Activated CD4-positive, alpha-beta T cell treated with anti-CD3 and anti-CD28 coated beads, Interleukin-2, amount 10 ng/mL, durations not matched to agents 7 days and 5 days (primary cell): ENCODE measurements at places on chromosomes 6 and 20. TPM values are rescaled to one million over a fixed set of nuclear protein-coding genes. Genes with fewer than 3 reads are reported as not detected.

Gene CEP43
- 23.5 TPM for total RNA-seq

Gene CAGE1
- total RNA-seq = not detected

Gene AIF1
- 54.2 TPM for total RNA-seq

Gene DPPA5
- not detected for total RNA-seq

GRCh38 chr6:30042476-30042875 lies 18.6 kb upstream of the POLR1H start:
- no peak overlapping the region for H3K27ac ChIP-seq
- H3K4me1 ChIP-seq = peaks cover 9% of the 10 kb centered on the region
- DNase-seq = no peak
- H3K4me3 ChIP-seq = no peak overlapping the region

DNA sequence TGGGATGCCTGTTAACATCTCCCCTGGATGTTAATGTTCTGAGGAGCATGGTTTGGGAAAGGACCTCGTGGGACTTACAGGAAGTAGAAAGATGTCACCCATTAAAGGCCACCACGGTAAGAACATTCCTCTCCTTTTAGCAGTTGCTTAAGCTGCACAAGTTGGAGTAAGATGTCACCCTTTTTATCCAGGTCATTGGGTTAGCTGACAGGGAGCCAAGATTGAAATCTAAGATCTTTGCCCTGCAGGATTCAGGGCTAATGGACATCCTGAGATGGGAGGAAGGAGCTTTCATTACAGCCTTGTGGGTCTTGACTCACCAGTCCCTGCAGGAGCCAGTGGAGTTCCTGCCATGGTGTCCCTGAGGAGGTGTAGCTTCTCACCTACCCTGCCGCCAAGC lies 22.1 kb downstream of the PABPC1L start:
- H3K4me1 ChIP-seq = no peaks in the 10 kb centered on the region
- H3K4me3 ChIP-seq = no peak overlapping the region
- peaks cover 14% of the 10 kb centered on the region for H3K36me3 ChIP-seq
- H3K27me3 ChIP-seq = no peaks in the 10 kb centered on the region
- no peak for DNase-seq
- no peak overlapping the region for H3K27ac ChIP-seq

- no peaks in the 10 kb centered on the region for H3K36me3 ChIP-seq
- no peak overlapping the region for H3K4me3 ChIP-seq
- peaks cover 27% of the 10 kb centered on the region for H3K4me1 ChIP-seq
- H3K27me3 ChIP-seq = peaks cover 4% of the 10 kb centered on the region
These were observed 76.6 kb upstream of the CHD6 start for GRCh38 chr20:41694796-41695195.

DNA sequence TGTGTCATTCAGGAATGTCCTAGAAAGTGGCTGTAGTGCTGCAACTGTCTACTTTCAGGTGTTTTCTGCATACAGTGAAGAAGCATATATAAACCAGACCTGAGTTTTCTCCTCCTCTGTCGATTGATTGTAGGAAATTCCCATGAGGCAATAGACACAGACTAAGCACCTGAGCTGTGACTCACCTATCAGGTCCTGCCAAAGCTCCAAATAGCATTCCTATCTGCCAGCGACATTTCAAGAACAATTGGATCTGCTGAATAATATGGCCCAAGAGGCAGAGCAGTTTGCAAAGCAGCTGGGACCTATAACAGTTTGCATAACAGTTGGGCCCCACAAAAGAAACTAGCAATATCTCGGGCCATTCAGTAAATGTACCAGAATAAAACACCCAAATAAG lies 360.4 kb downstream of the HAO1 start:
- H3K27ac ChIP-seq = no peak overlapping the region
- H3K4me1 ChIP-seq = no peaks in the 10 kb centered on the region
- H3K4me3 ChIP-seq = no peak overlapping the region
- no peaks in the 10 kb centered on the region for H3K36me3 ChIP-seq
- DNase-seq = no peak

DNA sequence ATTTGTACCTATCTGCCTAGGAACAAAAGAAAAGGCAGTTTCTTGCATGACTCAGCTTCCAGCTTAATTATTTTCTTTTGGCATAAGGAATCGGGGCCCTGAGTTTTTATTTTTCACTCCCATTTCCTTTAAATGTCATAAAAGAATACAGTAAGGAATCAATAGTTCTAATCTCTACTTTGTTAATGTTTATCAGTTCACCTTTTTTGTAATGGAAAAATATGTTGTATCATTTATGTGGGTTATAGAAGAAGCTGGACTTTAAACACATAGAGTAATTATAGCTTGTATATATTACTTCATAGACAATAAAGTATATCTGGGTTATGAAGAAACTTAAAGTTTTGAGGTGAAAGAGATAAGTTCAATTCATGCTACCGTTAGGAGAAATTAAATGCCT lies 1214.8 kb upstream of the GJE1 start:
- peaks cover 2% of the 10 kb centered on the region for H3K27me3 ChIP-seq
- no peaks in the 10 kb centered on the region for H3K36me3 ChIP-seq
- no peak overlapping the region for H3K4me3 ChIP-seq
- H3K4me1 ChIP-seq = no peaks in the 10 kb centered on the region
- no peak overlapping the region for H3K27ac ChIP-seq
- no peak for DNase-seq

- H3K4me1 ChIP-seq = peaks cover 23% of the 10 kb centered on the region
- no peak overlapping the region for H3K27ac ChIP-seq
- H3K27me3 ChIP-seq = no peaks in the 10 kb centered on the region
- H3K36me3 ChIP-seq = peaks cover 2% of the 10 kb centered on the region
- DNase-seq = no peak
These were observed 167.9 kb upstream of the MYLIP start for GRCh38 chr6:15960740-15961634.

DNA sequence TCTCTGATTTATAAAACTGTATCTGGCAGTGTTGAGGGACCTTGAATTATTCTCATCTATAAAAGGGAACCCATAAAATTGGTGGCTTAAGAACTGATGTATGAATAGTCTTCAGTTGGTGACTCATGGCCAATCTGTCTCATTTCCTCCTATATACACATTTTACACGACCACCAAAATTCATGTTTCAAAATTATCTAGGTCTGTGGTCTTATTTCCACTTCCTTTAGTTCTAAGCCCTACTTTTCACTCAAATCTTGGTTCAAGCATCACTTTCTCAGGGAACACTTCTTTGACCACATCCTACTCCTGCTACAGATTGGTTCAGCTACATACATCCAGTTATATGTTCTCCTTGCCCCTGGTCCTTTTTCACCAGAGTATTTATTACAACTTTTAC lies 18.6 kb upstream of the ENPP1 start:
- H3K4me1 ChIP-seq = peaks cover 5% of the 10 kb centered on the region
- peaks cover 11% of the 10 kb centered on the region for H3K27me3 ChIP-seq
- H3K27ac ChIP-seq = no peak overlapping the region
- H3K4me3 ChIP-seq = no peak overlapping the region
- no peaks in the 10 kb centered on the region for H3K36me3 ChIP-seq

- no peak overlapping the region for H3K27ac ChIP-seq
- no peak for DNase-seq
- H3K36me3 ChIP-seq = peaks cover 4% of the 10 kb centered on the region
- peaks cover 10% of the 10 kb centered on the region for H3K4me1 ChIP-seq
- peaks cover 2% of the 10 kb centered on the region for H3K27me3 ChIP-seq
These were observed 5.1 kb downstream of the MOCS1 start for GRCh38 chr6:39929039-39929732.

DNA sequence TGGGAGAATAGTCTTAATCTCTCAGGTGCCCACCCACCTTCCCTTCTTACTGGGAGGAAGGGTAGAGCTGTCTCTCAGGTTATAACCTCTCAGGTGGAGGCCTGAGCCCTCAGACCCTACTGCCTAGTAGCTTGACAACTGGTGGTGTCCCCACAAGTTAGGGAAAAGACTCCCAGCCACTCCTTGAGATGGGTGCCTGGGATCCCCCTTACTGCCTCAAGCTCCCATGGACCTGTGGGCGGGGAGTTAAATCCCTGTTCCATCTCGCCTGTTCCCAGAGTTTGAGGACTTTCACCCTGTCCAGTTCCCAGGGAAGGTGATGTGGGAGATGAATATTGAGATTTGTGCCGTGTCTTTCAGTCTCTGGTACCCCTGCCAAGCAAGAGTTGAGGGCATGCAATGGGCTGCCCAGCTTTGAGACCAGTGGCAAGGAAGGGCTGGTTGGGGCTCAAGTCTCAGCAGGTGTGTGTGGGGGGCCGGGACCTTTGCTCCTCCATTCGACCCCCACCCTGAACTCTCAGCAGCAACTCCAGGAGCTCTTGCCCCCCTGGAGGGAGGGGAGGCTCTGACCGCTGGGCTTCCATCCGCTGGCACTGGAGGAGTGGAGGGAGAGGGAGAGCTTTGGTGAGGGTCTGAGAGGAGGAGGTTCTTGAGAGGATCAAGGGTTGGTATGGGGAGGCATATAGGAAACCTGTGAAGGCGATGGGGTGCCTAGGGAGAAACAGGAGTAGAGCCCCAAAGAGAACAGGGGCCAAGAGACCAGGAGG lies 1.1 kb upstream of the PBX2 start:
- no peak for DNase-seq
- peak overlapping the region; percentile 100 for H3K4me3 ChIP-seq
- H3K36me3 ChIP-seq = peaks cover 53% of the 10 kb centered on the region
- H3K27me3 ChIP-seq = no peaks in the 10 kb centered on the region
- peaks cover 58% of the 10 kb centered on the region for H3K4me1 ChIP-seq

- H3K27ac ChIP-seq = no peak overlapping the region
- H3K4me3 ChIP-seq = no peak overlapping the region
- H3K4me1 ChIP-seq = no peaks in the 10 kb centered on the region
- no peaks in the 10 kb centered on the region for H3K27me3 ChIP-seq
- DNase-seq = no peak
These were observed 42.0 kb downstream of the VTA1 start for GRCh38 chr6:142189057-142189456.

DNA sequence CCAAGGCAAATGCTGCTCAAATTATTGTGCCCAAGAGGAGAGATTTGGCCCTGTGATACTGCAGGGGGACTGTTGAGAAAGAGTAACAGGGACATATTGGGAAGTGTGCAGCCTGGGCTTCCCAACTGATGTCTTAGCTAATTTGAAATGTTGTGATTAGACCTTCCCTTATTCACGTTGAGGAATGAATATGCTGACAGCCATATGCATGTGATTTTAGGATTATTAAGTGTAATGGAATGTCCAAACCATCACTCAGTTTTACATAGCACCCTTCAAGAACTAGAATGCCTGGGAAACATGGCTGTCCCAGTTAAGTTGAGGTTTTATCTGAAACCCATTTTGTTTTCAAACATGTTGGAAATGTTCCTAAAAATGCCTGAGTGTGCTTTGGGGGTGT lies 81.4 kb downstream of the CARMIL1 start:
- no peaks in the 10 kb centered on the region for H3K27me3 ChIP-seq
- no peaks in the 10 kb centered on the region for H3K36me3 ChIP-seq
- no peak for DNase-seq
- peaks cover under 1% of the 10 kb centered on the region for H3K4me1 ChIP-seq

DNA sequence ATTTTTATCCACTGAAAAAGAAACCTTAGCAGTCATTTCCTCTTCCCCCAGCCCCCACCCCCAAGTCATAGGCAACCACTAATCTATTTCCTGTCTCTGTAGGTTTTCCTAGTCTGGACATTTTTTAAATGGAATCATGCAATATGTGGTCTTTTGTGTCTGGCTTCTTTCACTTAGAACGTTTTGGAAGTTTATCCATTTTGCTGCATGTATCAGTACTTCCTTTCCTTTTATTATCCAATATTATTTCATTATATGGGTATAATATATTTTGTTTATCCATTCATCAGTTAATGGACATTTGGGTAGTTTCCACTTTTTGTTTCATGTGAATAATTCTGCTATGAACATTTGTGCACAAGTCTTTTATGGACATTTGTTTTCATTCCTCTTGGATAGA lies 99.3 kb upstream of the BMP5 start:
- no peak overlapping the region for H3K4me3 ChIP-seq
- no peak for DNase-seq
- no peaks in the 10 kb centered on the region for H3K27me3 ChIP-seq
- H3K27ac ChIP-seq = no peak overlapping the region
- H3K36me3 ChIP-seq = no peaks in the 10 kb centered on the region
